Activated B cell treated with CpG ODN at 0.5 μM for 24 hours (primary cell): ENCODE measurements at places on chromosomes 13 and 19. TPM values are rescaled to one million over a fixed set of nuclear protein-coding genes. Genes with fewer than 3 reads are reported as not detected.

Gene BICRA
- total RNA-seq = 15.9 and 16.0 TPM in 2 replicates

DNA sequence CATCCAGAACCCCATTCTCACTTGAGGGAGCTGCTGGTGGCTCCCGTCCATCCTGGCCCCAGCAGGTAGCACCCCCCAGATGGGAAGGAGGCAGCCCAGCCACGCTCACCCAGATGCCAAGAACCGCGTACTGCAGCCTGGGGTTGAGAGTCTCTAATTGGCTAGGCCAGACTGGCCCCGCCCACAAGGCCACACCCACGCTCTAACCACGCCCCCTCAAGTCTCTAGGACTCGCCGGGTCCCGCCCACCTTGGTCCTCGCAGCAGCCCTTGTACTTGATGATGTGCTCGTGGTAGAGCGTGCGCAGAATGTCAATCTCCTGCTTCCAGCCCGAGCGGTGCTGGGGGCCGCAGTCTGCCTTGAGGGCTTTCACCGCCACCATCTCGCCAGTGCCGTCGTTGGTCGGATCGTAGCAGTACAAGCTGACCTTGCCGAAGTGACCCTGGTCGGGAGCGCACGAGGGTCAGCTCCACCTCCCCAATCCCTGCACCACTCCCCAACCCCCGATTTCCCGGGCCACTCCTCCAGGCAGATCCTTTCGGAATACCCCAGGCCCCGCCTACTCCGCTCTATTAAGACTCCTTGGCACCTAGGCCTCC is 14.5 kb upstream of the ICAM3 start:
- no peak overlapping the region for H3K27ac ChIP-seq
- no peak for DNase-seq
- no peak overlapping the region for H3K4me3 ChIP-seq

DNA sequence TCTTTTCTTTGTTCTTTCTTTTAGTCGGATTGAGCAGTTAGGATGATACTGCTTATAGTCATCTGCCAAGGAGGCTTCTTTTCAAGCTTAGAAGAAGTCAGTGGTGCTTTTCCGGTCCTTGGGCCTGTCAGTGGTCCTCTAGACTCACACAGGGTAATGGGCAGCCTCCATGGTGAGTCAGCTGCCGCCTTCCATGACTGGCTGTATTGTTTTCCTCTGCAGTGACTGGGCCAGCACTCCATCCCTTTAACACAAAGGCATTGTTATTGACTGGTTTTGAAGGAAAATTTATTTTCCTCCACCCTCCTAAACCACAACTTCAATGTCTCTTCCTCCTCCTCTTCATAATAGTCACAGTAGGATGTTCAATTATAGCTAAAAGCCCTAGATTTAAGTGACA is 47.1 kb upstream of the CNMD start:
- no peak overlapping the region for H3K4me3 ChIP-seq
- H3K4me1 ChIP-seq = no peaks in the 10 kb centered on the region
- no peak for DNase-seq
- no peaks in the 10 kb centered on the region for H3K36me3 ChIP-seq

DNA sequence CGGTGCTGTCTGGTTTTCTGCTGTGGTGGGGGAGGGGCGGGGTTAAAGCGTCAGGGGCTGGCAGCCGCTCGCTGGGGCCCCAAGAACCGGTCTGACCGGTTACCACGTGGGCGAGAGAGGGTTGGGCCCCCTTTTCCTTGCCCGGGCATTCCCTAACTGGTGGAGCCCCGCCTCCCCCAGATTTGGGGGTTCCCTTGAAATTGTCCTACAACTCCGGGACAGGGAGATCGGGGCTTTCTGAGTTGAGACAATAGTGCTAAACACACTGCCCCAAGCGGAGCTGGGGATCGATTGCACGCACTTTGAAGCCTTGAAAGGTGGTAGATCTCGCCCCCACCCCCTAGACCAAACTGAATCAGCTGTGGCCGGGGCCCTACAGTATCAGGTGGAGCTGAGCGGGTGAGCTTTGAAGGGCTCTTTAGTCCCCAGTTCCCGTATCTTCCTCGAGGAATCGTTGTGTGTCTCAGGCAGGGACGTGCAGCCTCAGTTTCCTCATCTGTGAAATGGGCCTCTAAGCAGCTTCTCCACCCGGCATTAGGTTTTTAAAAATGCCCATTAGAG is 4.8 kb downstream of the IER2 start:
- peaks cover 42% of the 10 kb centered on the region for H3K36me3 ChIP-seq
- H3K27me3 ChIP-seq = no peaks in the 10 kb centered on the region
- DNase-seq = peak; percentile 64

Gene MCEMP1
- total RNA-seq = not detected in 2 replicates

Gene MADCAM1
- 0.40 and 0.76 TPM in 2 replicates for total RNA-seq

Gene CGB8
- total RNA-seq = not detected in 2 replicates

Gene S1PR4
- total RNA-seq = 27.3 and 29.7 TPM in 2 replicates
